ENCODE measurements at places on chromosomes 13 and 19.

- DNase-seq: no peak
Observed at GRCh38 chr19:29484876-29485275, 40.9 kb upstream of the VSTM2B start.

- no peak for DNase-seq
Observed at GRCh38 chr13:101292711-101293110, 123.6 kb downstream of the NALCN start.

DNA sequence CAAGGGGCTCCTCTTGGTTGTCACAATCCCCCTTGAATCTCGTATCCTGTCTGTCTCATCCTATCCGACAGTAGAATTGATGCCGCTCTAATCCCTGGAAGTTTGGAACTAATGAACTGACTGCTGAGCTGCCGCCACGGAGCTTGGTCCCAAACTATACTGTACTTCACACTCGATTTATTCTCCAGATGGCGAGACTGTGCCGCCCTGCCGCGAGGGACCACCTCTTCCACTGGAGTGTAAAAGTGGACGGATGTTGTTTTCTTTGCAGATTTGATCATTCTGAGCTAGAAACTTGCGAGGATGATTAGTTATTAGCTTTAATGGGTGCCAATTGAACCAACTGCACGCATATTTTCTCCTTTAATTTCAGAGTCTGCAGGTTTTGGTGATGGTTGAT is 117.2 kb downstream of the ZIC5 start:
- DNase-seq: no peak

GRCh38 chr19:41930322-41930722 is 2.1 kb upstream of the ERFL start:
- DNase-seq: no peak

DNA sequence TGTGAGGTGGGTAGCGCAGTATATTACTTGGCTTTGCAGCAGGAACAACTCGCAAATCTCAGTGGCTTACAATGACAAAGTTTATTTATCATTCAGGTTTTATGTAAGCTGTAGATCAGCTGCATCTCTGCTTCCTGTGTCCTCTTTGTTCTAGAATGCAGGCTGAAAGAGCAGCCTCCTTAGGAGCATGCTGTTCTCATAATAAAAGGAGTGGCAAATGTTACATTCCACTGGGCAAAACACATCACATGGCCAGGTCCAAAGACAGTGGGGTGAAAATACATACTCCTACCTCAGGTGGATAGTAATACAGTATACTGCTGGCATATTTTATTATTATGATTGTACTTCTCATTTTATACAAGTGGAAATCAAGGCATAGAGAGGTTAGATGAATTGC is 1.2 kb upstream of the CSNK1A1L start:
- no peak for DNase-seq

DNA sequence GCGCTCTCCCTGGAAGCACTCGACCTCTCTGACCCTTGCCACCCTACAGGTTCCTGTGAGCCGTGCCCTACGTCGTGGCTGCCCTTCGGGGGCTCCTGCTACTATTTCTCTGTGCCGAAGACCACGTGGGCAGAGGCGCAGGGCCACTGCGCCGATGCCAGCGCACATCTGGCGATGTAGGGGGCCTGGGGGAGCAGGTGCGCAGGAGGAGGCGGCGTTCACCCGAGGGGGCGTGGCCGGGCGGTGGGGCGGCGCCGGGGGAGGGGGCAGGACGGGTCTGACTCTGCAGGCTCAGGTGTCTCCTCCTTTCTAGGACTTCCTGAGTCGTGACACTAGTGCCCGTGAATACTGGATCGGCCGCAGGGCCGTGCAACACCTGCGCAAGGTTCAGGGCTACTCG is 26.4 kb downstream of the CLEC4M start:
- no peak for DNase-seq

GRCh38 chr19:17086120-17086519 is 10.5 kb downstream of the MYO9B start:
- DNase-seq: no peak
